MG63 (cell line): ENCODE measurements at places on chromosomes 3 and 15. TPM values are rescaled to one million over a fixed set of nuclear protein-coding genes. Genes with fewer than 3 reads are reported as not detected.

- DNase-seq: peak; percentile 77
Observed at GRCh38 chr3:61664105-61664482, 102.7 kb downstream of the PTPRG start.

- no peak for DNase-seq
Observed at GRCh38 chr3:139619484-139619883, 58.3 kb downstream of the NMNAT3 start.

DNA sequence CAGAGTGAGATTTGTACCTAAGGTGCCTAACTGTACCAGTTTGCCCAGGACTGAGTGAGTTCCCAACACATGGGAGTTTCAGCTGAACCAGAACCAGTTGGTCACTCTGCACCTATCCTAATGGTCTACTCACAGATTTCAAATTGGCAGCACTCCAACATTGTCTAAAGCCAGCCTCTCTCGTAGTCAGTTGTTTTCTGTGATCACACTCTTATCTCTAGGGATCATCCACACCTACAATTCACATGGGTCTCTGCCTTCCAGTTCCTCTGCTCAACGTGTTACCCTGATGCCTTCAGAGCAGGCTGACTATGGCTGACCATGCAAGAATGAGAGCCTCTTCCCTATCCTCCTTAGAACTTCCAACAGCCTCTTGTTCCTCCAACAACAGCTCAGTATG lies 624.8 kb downstream of the NTRK3 start:
- DNase-seq: no peak

DNA sequence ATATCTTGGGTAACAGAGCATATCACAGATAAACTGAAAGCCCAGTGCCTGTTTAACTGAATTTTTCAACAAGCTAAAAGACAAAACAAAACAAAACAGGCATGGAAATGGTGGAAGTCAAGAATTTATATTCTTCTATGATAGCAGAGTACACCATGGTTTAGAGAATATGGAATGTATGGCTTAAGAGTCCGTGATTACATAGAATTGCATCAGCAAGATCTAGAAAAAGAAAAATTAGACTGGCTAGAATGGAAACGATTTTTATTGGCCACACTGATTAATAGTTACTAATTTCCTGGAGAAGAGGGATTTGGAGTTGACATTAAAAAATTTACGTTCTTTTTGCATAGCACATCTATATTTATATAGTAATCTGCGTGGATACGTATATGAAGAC lies 435.2 kb upstream of the DPPA4 start:
- DNase-seq: no peak

- no peak for DNase-seq
Observed at GRCh38 chr3:105594219-105594618, 227.5 kb downstream of the ALCAM start.

DNA sequence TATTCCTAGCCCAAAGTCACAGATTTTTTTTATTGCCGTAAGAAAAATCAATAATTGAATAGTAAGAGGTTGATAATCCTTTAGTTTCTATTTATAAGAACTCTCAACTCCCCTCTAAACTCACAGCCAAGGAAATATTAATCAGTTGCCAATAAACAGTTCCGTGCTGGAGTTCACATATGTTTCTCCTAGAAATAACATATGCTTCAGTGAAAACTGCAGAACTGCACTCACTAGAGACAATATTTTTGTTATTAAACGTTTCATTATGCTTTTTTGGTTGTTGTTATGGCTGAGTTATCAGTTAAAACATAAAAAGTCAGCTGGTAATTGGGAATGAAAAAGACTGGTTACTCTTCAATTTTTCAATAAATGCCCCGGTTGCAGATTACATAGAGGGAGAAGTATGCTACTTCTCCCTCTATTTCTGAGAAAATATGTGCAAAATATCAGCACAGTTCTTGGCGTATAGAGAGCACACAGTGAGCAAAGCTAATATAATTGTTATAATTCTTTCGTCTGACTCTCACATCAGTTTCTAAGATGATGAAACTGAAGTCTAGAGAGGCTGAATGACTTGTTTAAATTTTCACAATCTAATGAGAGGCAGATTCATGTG lies 781.2 kb upstream of the GRM7 start:
- no peak for DNase-seq

GRCh38 chr3:73667889-73668288 lies 43.1 kb upstream of the PDZRN3 start:
- DNase-seq: no peak

- no peak for DNase-seq
Observed at GRCh38 chr3:181707980-181708379, 3.7 kb upstream of the SOX2 start.

DNA sequence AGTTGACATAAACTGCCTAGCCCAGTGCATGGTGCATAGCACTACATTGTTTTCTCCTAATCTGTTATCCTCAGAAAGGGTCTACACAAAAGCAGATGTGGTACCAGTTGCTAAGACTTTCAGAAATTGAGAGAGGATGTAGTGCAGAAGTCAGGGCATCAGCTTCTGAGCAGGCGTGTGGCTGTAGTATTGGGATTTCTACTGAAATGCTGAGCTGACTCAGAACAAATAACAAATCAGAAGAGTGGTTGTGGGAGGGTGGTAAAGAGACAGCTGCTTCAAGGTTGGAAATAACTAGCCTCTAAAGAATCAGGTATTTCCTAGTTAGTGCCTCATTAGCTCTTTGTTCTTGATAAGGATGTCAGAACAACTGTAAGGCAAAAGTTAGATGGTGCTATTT lies 161.3 kb downstream of the AKAP13 start:
- no peak for DNase-seq

DNA sequence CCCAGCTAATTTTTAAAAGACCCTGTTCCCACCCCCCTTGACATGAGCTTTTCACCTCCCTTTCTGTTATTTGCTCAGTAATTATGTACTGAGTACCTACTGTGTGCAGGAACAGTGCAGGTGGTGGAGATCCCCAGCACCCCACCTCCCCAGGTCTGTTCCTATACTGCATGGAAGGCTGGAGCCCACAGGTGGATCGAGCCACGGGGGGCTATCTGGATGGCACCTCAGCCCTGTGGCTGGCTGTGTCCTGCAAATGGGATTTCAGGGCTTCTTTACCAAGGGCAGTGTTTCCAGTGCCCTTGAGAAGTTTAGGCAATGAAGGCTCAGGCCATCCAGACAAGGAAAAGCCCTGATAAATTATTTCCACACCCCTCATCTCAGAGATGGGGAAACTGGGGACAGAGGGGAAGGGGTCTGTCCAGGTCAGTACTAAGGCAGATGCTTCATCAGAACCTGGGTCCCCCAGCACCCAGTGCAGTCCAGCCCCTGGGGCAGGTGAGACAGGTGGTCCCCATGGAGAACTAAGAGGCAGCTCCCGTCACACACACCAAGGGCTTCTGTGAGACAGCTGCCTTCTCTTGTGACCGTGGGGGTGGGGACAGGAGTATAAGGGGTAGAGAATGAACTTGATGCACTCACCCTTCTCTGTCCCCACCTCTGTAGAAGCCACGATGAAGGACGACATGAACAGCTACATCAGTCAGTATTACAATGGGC lies 109.6 kb downstream of the ETFA start:
- DNase-seq: no peak

- no peak for DNase-seq
Observed at GRCh38 chr3:197014942-197015575, 14.6 kb downstream of the MELTF start.

DNA sequence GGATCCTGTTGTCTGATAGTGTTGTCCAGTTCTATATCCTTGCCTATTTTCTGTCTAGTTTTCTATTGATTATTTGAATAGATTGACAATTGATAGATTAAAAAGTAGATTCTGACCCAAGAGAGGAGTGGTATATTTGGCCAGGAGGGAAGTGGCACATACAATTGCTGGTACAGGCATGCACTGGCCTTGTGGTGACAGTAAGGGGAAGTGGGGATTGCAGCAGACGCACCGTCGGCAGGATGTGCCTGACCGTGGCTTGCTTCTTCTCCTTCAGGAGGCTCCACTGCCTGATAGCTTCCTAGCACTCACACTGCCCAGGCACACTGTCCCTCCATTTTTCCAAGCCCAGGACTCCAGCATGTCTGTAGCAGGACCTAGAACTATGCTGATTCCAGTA lies 10.5 kb downstream of the GABRG3 start:
- DNase-seq: no peak

GRCh38 chr15:99431661-99432091 lies 134.1 kb upstream of the MEF2A start:
- DNase-seq: no peak

GRCh38 chr3:13352621-13353131 lies 67.4 kb downstream of the NUP210 start:
- peak; percentile 19 for DNase-seq

DNA sequence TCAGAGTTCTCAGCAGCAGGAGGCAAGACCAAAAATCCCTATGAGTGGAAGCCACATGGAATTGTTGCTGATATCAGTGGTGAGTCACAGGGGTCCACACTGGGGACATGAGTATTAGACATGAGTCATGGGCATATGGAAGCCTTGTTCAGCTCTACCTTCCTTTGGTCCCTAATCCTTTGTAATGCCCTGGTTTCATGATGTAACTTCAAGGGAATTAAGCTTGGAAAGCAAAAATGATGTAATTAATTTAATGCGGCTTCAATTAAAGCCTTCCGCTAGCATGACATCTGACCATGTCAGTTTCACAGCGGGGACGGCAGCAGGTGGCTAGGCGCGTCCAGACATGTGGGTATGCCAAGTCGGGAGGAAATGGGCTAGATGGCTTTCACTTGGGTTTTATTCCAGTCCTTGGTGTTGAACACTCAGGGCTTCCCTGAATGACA lies 176.1 kb upstream of the RGMA start:
- DNase-seq: peak; percentile 80

DNA sequence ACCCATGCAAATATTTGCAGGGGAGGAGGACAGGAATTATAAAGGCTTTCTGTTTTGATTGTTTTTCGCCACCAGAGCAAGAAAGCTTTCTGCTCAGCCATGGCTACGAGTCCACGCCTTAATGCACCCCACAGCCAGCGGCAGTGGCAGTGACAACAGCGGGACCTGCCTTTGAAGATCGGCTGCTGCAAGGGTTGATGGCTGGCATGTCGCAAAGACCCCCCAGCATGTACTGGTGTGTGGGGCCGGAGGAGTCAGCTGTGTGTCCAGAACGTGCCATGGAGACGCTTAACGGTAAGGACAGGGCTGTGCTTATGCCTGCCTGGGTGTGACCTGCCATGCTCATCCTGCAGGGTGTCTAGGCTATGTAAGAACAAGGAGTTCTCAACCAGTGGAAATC lies 5.3 kb downstream of the LRRK1 start:
- no peak for DNase-seq

- DNase-seq: no peak
Observed at GRCh38 chr3:33364531-33365128, 75.6 kb downstream of the UBP1 start.

GRCh38 chr3:57942872-57943283 lies 65.3 kb upstream of the FLNB start:
- DNase-seq: no peak

DNA sequence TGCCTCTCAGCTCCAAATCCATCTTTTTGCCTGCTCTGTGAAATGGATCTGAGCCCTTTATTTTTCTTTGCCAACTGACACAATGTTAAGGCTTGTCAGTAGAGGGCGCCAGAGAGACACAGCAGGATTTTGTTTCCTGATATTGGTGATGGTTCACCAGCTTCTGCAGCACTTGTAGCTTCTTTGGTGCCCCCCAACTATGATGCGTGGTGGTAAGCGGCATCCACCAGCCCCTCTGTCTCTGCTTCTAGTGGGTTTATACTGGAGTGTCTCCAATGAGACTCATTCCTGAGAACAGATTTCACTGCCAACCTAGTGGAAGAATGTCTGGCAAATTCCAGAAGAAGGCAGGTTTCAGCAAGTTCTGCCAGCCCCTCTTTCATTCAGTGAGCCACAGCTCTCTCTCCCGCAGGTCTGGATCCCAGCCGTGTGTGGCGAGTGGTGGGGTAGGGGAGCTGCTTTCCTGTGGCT lies 471.9 kb upstream of the FRG2C start:
- peak; percentile 6 for DNase-seq

DNA sequence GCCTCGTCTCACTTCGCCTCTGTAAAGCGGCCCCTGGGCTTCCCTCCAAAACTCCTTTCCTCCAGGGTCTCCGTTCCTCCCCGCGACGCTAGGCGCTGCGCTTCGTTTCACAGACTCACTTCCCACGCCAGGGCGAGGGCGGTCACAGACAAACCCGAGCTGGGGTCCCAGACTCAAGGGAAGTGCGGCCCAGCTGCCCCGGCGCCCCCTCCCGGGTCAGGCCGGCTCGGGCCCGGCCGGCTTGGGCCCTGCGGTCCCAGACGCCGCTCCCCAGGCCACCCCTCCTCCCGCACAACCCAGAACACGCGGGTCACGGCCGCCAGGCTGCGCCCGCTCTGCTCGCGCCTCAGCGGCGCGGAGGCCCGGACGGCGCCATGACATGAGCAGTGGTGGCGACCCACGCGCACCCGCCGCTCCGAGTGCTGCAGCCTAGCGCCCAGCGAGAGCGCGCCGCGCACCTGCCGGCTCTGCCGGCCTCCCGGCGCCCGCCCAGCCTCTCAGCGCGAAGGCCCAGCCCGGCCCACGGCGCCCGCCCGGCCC lies 547 bp downstream of the NUP210 start:
- DNase-seq: peak; percentile 31

GRCh38 chr3:187042346-187042745 lies 97.0 kb downstream of the RPL39L start:
- no peak for DNase-seq

- peak; percentile 94 for DNase-seq
Observed at GRCh38 chr3:150079029-150079739, 108.5 kb upstream of the PFN2 start.

DNA sequence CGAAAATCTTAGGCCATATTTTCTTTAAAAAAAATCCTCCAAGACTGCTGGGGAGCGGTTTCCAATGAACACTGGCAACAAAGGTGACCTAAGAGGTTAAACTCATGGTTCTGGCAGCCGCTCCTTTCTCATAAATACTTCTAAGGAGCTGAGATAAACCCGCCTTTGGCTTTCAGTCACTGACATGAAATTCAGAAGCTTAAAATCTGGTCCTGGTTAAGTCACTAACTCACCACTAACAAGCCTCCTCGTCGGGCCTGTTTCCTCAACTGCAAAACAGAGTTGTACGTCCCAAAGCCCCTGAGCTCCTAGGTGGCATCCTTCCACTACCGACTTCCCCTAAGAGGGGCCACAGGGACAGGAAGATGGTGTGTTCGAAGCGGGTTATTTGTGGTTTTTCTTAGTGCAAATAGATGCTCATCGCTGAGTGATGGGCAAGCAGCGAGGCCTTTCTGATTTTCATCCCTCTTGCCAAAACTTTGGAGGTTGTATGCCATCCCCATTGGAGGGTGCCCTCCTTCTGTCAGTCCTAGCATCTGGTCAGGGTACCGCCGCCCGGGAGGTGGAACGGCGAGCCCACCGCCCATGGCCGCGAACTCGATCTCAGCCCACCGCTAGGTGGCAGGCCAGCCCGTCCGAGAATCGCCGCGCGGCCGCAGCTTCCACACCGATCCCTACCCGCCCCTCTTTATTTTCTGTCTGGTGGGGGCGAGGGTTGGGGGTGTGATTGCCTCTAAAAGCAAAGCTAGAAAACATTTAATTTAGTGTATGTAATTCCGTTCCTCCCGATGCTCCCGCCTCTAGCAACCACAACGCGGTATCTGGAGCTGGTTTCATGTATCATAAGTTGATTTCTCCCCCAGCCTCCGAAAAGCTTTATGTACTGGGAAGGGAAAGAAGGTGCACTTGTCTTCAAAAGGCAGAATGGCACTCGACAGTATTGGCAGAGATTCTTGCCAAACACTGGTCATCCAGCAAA lies 4.6 kb downstream of the BCL6 start:
- DNase-seq: peak; percentile 65

FOXB1 gene
- total RNA-seq: not detected in 2 replicates

ACTRT3 gene
- 4.3 and 6.0 TPM in 2 replicates for total RNA-seq

WNT5A gene
- 14.2 and 21.7 TPM in 2 replicates for total RNA-seq

GOLGA8Q gene
- 0.43 TPM in 1 of 2 replicates, not detected in the other for total RNA-seq

DAZL gene
- not detected in 2 replicates for total RNA-seq
